Activated gamma-delta T cell (primary cell): ENCODE measurements at places on chromosomes 13 and 19.

GRCh38 chr19:53908106-53908934 is 758 bp upstream of the CACNG7 start:
- DNase-seq = no peak

GRCh38 chr13:98484289-98485219 is 92.4 kb downstream of the STK24 start:
- no peak for DNase-seq

DNA sequence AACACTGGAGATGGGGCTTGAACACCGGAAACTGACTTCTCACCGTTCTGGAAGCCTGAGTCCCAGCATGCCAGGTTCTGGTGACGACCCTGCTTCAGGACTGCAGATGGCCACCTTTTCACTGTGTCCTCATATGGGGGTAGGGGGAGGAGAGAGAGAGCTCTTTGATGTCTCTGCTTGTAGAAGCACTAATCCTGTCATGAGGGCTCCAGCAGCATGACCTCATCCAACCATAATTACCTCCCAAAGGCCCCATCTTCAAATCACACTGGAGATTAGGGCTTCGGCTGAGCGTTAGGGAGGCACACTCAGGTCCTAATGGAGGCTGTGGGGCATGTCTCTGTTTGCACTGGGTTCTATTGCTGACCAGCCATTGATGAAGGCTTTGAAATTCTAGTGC is 255.3 kb downstream of the TEX29 start:
- no peak for DNase-seq

DNA sequence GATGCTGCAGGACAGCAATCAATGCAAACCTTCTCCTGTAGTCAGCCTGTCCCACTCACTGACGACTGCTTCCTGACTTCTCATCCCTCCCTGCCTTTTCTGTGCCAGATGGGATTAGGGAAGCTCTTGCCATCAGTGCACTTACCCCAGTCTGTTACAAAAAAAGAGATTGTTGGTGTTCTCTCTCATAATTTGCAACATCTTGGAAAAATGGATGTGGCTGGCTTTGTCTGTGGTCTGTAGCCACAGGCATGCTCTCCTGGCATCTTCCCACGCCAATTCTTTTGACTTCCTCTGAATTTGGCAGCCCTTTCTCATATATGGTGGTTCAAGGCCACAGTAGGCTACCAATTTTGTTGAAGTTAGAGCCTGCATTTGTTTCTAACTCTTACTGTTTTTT is 11.6 kb upstream of the HTR2A start:
- no peak for DNase-seq

- no peak for DNase-seq
Measured at GRCh38 chr13:34620074-34620850, 321.8 kb upstream of the NBEA start.

DNA sequence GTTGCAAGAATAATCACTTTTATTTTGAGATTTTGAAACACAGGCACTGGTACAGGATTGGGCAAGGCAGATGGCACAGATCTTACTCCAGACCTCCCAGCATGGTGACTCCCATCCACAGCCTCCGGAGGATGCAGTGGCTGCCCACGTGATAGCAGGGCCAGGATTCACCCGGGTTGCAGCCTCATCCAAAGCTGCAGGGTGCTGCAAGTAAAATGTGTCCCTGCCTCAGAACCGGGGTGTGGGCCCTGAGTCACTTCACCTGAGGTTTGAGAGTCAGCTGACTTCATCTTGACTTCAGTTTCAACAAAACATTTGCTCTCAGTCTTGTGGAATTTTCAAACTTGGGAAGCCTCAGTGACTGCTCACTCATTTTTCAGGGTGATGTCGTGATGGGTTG is 201.9 kb downstream of the FGF9 start:
- no peak for DNase-seq

DNA sequence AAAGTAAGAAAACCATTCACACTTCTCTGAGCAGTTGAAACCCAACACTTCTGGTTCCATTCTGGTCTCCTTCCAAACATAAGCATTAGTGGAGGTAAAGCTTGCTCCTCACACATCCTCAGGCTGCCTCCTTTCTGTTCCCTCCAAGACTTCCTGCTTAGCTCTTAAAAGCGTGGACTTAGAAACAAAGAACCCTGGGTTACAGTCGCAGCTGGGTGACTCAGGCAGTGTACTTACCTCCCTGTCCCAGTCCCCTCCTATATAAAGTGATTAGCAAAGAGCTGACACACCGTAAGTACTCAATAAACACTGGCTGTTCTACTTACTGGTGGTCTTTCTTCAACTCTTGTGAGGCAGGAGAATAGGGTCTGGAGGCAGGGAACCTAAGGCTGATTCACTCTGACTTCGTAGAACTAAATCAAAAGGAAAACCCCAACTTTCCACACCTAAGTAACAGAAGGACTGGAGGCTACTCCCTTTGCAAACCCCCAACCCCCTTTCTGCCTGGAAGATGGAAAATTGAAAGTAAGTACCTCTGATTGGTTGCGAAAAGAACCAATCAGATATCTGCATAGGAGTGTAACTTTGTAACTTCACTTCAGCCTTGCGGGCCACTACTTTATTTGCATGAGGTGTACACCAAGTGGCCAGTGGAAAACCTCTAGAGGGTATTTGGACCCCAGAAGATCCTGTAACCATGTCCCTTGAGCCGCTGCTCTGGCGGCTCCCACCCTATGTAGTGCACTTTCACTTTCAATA is 165.4 kb downstream of the SUCLA2 start:
- no peak for DNase-seq

DNA sequence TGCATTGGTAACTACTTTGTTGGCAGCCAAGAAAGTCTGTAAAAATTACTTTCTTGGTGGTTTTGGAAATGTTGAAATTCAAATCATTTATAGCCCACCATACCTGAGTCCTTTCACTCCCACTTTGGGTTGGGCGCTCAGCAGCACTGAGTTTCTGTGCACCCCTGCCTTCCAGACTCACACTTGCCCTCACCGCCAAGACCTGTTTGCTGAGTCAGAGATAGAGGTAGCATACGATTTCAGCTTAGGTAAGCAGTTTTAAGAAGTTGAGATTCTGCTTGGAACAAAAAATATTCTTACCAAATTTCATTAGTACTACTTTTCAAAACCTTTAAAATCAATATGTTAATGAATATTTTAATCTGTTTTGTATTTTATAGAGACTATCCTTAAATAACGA is 12.6 kb downstream of the MPHOSPH8 start:
- no peak for DNase-seq

- no peak for DNase-seq
Measured at GRCh38 chr13:98978280-98978679, 416 bp upstream of the DOCK9 start.

GRCh38 chr13:29907670-29908069 is 57.3 kb upstream of the UBL3 start:
- no peak for DNase-seq

- DNase-seq = no peak
Measured at GRCh38 chr13:61838568-61838967, 422.9 kb upstream of the PCDH20 start.

GRCh38 chr13:107251341-107251740 is 683.4 kb upstream of the ARGLU1 start:
- DNase-seq = no peak

DNA sequence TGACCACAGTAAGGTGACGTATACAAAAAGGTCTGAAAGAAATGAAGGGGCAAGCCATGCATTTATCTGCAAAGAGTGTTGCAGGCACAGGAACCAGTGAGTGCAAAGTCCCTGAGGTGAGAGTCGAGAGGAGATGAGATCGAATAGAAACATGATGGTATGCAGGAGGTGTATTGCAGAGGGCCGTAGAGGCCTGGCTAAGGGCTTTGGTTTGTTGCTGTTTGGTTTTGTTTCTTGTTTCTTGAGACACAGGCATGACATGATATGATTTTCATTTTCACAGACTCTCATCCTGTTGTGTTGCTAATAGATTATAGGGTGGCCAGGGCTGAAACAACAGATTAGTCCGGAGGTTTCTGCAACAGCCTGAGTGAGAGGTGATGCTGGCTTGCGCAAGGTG is 80.4 kb downstream of the HSPH1 start:
- no peak for DNase-seq

DNA sequence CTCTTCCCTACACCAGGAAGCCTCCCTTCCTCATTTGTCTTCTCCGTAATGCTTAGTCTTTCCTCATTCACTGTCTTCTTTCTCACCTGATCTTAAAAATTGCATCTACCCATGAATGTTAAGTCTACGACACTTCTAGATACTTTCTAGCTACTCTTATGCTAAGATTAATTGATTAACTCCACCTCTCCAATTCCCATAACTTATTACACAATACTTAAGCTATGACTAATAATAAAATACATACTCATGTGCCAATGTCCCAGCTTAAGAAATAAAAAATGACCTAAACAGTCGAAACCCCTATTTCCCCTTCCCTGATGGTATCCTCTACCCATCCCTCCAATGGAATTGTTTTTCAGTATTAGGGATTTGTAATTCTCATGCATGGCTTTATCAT is 22.8 kb upstream of the ZNF527 start:
- no peak for DNase-seq

GRCh38 chr13:75795274-75795673 is 159.1 kb downstream of the LMO7 start:
- DNase-seq = no peak

DNA sequence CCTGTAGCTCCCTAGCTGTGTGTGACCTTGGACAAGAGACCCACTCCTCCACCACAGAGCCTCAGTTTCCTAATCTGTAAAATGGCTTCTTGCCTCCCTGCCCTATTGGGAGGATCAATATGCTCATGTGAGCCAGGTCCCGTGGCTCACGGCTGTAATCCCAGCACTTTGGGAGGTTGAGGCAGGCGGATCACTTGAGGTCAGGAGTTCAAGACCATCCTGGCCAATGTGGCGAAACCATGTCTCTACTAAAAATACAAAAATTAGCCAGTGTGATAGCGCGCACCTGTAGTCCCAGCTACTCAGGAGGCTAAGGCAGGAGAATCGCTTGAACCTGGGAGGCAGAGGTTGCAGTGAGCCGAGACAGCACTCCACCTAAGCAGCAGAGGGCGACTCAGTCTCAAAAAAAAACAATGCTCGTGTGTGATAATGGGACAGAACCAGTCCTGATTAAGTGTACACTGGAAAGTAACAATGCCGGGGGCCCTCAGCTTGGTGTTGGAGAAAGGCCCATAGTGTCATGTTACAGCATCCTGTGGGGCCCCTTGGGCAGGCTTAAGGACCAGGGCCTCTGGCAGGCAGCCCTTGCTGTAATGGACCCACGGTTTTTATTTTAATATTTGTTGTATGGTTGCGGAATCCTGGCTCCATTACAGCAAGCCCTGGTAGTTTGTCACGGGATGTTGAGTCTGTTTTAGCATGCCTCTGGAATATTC is 6.8 kb downstream of the RPS11 start:
- DNase-seq = no peak

DNA sequence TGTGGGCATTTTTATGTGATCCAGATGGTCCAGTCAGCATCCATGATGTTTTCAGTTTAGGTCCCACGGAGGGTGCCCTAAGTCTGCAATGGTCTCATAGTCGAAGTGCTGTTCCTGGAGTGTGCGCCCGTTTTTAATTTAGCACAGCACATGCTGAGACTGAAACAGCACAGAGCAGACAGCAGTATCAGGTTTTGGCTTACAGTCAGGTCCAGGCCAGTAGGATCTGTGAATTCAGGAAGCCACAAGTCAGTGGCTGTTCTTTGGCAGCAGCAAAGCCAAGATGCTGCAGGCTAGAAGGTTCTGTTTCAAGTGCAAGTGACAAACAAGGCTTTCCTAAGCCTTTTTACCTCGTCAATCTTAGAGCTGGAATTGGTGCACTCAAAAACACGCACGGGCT is 18.3 kb downstream of the FBXO27 start:
- no peak for DNase-seq

DNA sequence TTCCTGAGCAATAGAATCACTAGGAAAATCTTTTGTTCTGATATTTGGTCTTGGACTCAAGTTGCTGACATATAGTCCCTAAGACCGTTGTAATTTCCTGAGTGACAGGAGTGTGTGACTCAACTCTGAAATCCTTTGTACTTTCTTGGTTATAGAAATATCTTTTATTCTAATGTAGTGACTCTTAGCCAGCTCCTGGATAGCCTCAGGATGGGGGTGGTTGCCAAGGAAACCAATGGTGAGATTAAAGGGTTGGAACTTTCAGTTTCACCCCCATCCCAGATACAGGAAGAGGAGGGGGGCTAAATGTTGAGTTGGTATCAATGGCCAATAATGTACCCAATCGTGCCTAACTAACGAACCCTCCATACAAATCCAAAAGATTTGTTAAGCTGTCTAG is 41.8 kb downstream of the MBD3L2B start:
- DNase-seq = no peak

DNA sequence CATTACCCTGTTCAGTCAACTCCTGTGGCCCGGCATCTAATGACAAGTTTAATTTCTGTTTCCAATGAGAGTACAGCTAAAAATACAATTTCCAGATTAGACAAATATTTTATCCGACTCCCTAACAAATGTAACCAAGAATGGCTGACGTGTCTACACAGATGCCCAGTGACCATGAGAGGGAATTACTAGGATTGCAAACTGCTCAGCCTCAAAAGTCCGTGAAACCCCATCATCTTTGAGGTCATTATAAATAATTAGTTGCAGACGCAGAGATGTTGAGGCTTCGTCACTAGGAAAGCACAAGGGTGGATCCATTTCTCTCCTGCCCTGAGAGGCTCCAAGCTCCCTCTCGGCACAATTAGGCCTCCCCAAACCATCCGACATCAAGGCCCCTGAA is 104.1 kb upstream of the ZNF507 start:
- DNase-seq = no peak

- DNase-seq = no peak
Measured at GRCh38 chr13:107375701-107376340, 807.9 kb upstream of the ARGLU1 start.

GRCh38 chr19:11587302-11587974 is 9.8 kb upstream of the ZNF627 start:
- no peak for DNase-seq

DNA sequence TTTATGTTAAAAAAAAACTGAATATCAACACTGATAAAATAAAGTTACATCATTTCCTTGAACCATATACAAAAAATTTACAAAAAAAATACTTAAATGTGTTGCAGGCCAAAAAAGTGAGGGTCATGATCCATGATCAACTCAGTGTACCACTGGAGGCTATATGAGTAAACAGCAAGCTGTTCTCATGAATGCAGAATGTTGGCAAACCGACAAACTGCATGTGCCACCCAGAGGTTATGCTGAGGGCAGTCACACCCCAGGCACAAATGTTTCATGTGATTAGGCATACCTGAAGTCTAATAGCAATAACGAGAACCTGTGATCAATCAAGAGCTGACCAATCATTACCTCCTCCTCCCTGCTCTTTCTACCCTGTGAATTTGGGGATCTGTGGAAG is 91.9 kb downstream of the ZNF431 start:
- DNase-seq = no peak

GRCh38 chr19:10858204-10858828 is 10.1 kb downstream of the C19orf38 start:
- DNase-seq = no peak

DNA sequence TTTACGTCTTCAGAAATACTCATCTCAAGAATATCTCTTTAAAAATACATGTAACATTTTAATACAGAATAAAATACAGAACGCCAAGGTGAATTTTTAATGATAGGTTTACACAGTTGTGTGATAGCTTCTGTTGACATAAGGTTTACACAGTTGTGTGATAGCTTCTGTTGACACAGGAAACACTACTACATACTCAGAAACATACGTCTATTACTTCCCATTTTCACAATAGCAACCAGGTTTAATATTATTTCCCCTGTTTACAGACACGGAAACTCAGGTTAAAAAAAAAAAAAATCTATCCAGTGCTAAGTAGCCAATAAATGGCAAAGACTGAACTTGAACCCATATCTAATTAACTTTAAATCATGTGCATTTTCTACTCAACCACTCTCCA is 571.2 kb downstream of the LIG4 start:
- DNase-seq = no peak
